Activated CD8-positive, alpha-beta memory T cell treated with anti-CD3 and anti-CD28 coated beads for 1 hour (primary cell): ENCODE measurements at places on chromosomes 2 and 18.

- no peak for DNase-seq
These were observed 13.3 kb downstream of the OBSL1 start for GRCh38 chr2:219557791-219558785.

DNA sequence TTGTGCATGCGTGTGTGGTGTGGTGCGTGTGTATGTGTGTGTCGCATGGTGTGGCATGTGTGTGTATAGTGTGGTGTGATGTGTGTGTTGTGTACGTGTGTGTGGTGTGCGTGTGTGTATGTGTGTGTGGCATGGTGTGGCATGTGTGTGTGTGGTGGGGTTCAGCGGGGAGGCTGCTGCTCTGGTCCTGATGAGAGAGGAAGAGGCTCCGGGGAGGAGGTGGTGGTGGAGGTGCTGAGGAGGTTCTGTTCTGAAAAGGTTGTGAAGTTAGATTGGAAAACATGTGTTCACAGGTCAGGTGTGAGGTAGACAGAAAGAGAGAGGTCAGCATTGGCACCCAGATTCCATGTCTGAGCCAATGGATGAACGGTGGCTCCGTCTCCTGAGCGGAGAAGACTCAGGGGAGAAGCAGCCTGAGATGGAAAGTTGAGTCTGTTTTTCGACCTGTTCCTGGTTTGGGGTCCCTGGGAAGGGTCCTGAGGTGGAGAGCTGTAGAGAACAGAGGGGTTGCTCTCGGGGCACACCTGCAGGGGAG is 67.2 kb upstream of the HDAC4 start:
- DNase-seq = no peak

DNA sequence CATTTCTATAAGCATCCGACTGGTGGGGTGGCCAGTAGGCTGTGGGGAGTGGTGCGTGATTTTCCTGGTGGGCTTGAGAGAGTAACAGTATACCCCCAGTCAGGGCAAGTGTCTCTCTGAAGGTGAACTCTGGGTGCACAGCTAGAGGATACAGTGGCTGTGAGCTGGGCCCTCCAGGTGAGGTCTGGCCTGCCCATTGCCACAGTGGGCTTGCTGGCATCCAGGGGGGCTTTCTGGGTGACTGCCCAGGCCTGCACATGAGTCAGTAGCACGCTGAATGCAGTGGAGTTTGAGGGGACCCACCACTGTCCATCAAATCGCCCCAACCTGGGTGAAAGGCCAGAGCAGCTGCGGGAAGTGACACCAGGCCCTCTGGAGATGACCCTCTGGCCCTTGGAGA is 4.5 kb downstream of the STEAP3 start:
- no peak for DNase-seq

GRCh38 chr2:152468899-152469692 is 134.1 kb downstream of the FMNL2 start:
- DNase-seq = no peak

DNA sequence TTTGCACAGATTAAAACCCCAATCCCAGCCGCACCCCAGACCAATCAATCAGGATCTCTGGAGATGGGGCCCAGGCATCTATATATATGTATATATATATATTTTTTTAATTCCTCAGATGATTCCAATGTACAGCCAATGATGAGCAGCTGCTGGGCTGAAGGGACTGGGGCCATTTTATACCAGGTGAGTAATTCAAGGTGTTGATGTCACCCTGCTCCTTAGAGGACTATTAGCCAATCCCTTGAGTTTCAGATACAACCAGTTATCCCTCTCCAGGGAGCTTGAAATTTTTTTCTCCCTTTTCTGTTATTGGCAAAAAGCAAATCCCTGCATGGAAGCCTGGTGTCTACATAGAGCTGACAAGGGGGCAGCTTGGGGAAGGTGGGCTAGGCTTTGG is 59.8 kb downstream of the MCFD2 start:
- DNase-seq = no peak

DNA sequence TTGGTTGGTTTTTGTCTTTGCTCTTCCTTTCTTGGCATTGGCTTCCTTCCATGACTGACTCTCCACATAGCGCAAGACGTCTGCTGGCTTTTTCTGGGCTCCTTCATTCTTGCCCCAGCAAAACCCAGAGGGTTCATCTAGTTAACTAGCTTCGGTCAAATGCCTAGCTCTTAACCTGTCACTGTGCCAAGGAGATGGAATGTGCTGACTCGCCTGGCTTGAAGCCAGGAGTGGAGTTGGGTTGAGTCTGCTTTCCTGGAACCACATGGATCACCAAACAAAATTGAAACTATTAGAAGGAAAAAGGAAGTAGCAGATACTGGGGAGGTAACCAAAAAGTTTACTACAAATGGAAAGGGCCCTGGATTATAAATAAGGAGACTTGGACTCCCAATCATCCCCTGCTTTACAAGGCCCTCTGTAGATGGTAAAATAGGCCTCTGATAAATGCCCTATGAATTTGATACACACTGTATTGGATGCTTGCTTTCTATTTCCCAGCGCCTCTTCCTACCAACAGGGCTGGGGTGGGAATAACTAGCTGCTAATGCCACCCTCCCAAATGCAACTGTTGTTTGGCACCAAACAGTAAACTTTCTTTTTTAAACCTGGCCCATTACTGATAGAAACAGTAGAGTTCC is 11.3 kb downstream of the MALT1 start:
- no peak for DNase-seq

- DNase-seq = no peak
These were observed 515.2 kb downstream of the ZEB2 start for GRCh38 chr2:144004742-144005141.

DNA sequence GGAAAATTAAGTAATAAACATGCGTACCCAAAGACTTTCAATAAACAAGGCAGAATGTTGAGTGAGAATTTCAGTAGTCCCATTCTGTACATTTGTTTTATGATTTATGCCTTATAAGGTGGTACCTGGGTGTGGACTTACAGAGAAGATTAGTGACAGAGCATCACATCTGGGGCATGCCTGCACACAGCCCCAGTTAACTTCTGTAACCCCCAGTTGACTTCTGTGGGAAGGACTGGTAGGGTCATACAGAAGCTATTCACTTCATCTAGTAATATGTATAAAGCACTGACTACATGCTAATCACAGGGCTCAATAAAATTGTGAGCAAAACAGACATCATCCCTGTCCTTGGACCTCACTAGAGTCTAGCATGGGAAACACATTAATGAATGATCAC is 16.1 kb downstream of the MREG start:
- DNase-seq = no peak

DNA sequence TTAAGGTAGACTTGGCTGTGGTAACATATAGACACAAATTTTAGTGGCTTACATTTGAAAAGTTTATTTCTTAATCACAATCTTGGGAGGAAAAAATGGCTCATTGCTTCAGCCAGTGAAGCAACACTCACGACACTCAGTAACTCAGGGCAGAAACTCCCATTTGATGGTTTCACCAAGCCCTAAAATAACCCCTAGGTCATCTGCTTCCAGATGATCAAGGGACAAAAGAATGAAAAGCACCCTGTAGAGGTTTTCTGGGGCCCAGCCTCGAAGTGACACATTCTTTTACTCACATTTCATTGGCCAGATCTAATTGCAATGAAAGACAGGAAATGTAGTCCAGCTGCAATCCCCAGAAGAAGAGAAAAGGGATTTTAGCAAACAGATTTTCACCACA is 275.9 kb downstream of the TMX3 start:
- DNase-seq = no peak

DNA sequence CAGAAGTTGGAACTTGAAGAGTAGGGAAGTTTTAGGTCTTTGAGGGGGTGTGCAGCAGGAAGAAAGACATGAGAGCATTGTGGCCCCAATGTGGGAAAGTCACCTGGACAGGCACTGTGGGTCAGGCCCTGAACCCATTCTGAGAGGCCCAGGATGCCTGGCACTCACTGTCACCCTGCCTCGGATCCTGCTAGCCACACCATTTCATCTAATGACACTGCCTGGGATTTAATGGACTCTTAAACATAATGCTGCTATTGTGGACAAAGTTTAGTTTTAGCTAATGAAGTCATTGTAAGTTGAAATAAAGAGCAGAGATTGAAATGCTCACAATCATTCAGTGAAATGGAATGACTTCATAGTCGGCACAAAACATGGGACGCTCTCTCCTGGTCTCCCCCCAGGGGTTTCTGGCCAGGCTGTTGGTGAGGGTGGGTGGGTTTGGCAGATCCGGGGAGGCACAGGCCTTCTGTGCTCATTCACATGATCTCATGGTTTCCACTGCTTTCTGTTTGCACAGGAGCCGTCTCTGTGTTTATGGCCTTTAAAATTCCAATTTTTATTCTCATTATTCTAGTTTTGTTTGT is 141.8 kb upstream of the KLHL29 start:
- DNase-seq = no peak

DNA sequence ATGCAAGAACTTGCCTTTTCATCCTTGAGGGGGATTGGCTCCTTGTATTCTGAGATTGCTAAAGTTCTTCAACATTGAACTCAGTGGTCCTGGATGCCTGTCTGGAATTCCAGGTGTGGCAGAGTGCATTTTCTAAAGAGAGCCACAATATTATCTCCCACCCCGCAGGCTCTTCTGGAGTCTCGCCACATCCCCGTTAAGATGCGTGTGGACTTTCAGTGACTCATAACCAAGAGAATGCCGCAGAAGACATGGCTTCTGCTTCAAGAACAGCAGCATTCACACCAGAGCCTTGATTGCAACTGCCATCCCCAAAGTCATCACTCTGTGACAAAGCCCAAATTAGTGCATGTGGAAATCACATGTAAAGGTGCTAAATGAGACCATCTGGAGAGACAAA is 142.7 kb downstream of the CDH20 start:
- DNase-seq = no peak

GRCh38 chr2:181152701-181153100 is 172.3 kb downstream of the UBE2E3 start:
- no peak for DNase-seq

- DNase-seq = no peak
These were observed 331.6 kb downstream of the DYSF start for GRCh38 chr2:71784734-71785511.

GRCh38 chr18:45437366-45437765 is 177.9 kb upstream of the SLC14A2 start:
- no peak for DNase-seq

GRCh38 chr2:2880938-2881337 is 496.7 kb downstream of the EIPR1 start:
- DNase-seq = no peak

GRCh38 chr2:60319031-60319547 is 234.4 kb downstream of the BCL11A start:
- DNase-seq = no peak

DNA sequence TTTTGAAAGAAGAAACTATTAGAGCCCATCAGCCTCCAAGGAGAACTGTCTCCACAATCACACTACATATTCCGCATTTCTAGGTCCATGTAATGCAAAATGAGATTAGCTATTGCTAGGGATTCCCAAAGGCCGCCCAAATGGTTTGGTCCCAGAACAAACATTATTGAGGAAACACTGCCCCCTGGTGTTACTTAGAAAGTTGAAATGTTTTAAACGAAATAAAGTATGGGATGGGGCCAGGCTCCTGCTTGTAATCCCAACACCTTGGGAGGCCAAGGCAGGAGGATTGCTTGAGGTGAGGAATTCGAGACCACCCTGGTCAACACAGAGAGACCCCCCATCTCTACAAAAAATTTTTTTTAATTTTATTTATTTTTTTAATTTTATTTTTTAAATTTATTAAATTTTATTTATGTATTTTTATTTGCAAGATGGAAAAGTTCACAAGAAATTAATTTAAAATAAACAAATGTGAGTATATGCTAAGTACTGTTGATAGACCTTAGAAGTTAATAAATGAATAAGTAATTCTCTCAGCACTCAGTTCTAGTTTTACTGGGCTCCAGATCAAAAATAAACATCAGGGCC is 5.5 kb downstream of the NHEJ1 start:
- no peak for DNase-seq

GRCh38 chr18:41674506-41674905 is 280.5 kb upstream of the PIK3C3 start:
- no peak for DNase-seq

DNA sequence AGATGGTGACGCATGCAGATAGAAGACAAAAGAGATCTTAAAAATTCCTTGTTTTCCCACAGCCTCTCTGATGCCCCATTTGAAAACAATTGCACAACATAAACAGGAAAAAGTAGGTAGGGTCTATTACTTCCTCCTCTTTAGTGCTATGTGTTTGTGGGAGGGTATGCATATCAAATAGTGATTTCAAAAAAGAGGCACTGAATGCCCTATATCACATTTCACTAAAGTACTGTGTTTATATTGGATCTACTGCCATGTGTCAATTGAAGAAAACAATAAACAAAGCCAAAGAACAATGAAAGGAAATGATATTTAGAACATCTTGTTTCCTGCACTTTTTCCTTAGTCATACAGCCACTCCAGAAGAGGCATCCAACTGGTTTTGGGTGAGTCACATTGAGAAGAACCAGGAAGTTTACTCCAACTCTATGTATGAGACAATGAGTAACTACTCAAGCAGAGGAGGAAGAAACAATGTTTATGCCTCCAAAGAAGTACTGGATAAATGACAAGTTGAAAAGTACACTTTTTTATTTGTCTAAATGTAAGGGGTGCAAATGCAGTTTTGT is 583.6 kb downstream of the FBXO15 start:
- DNase-seq = no peak

- DNase-seq = no peak
These were observed 173.7 kb downstream of the TPGS2 start for GRCh38 chr18:36655074-36655473.

GRCh38 chr2:66982766-66983165 is 414.4 kb upstream of the ETAA1 start:
- DNase-seq = no peak

DNA sequence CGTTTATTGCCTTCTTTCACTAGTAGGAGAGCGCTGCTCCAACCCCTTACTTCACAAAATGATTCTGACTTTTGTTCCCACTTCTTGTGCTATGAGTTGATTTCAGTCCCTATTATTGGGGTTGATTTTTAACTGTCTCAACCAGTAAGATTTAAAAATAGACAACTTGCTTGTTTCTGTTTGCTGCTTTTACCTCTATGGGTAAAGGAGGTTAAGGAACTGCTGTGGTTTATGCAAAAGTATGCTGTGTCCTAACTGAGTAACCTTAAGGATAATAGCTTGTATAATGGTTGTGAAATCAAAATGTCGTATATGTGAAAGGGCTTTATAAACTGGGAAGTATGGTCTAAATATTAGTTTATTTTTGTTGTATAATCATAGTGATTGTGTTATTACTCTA is 22.6 kb downstream of the ALMS1 start:
- no peak for DNase-seq

DNA sequence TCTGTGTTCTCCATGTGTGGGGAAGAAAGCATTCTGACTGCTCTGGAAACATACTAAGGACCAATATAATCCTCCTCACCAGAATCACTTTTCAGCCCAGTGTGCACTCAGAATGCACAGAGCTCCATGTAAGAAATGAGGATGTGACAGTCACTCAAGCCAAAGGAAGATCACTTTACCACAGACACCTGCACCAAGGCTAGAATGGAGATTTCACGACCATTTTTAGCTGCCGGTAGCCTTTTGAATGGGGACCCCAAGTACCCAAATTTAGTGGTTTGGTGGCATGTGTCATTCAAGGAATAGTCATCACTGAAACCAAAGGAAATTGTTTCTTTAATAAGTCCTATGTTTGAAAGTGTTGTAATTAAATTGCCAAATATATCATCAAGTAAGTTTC is 613.2 kb upstream of the ACVR2A start:
- no peak for DNase-seq

GRCh38 chr18:10442551-10442971 is 11.9 kb upstream of the APCDD1 start:
- DNase-seq = no peak
